Osteocyte (in vitro differentiated cells): ENCODE measurements at places on chromosomes 12 and 14.

- DNase-seq: no peak
- H3K4me3 ChIP-seq: no peak overlapping the region
- no peaks in the 10 kb centered on the region for H3K36me3 ChIP-seq
- peaks cover 5% of the 10 kb centered on the region for H3K27me3 ChIP-seq
These were observed 26.0 kb upstream of the TMTC2 start for GRCh38 chr12:82660541-82661325.

DNA sequence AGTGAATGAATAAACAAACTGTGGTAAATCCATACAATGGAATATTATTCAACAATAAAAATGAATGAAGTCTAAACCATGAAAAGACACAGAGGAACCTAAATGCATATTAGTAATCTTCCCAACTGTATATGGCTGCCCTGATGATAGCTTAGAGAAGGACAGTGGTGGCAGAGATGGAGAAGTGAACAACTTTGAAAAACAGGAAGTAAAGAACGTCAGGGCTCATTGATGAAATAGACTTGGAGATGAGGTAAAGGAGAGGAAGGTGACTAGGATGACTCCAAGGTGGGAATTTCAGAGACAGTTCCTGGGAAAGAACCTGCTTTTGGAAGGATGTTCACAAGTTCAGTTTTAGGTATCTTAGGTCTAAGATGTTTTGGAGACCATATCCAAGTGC, 36.3 kb upstream of the NT5DC3 start:
- peaks cover 11% of the 10 kb centered on the region for H3K4me1 ChIP-seq
- no peaks in the 10 kb centered on the region for H3K36me3 ChIP-seq
- no peak for DNase-seq
- no peak overlapping the region for H3K4me3 ChIP-seq

GRCh38 chr12:64652346-64652745, 42.1 kb downstream of the RASSF3 start:
- peaks cover 6% of the 10 kb centered on the region for H3K4me1 ChIP-seq
- no peak overlapping the region for H3K27ac ChIP-seq
- no peaks in the 10 kb centered on the region for H3K27me3 ChIP-seq
- DNase-seq: no peak
- H3K4me3 ChIP-seq: no peak overlapping the region

DNA sequence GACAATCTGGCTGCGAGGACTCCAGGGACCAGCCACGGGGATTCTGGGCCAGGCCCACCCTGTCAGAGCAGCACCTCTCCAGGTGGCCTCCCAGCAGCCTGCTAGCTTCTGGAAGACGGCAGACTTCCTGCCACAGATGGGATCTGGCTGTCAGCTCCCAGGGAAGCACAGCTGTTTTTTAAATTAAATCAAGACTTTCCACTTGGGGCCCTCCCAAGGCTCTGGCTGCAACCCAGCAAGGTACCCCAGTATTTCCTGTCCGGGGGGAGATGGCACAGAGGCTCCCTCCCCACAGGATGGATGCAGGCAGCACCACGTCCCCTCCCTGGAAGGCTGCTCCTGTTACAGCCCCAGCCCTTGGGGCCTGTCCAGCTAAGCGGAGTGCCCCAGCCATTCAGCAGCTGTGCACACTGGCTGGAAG, 56.9 kb downstream of the ACTN1 start:
- no peak for DNase-seq
- no peaks in the 10 kb centered on the region for H3K27me3 ChIP-seq
